GM18507 (cell line): ENCODE measurements at places on chromosomes 2 and 18.

GRCh38 chr2:27754831-27755230 is 16.7 kb upstream of the MRPL33 start:
- no peak for DNase-seq

- DNase-seq, result no peak
These were observed 92.3 kb downstream of the METTL8 start for GRCh38 chr2:171341394-171342066.

- DNase-seq, result no peak
These were observed 70.4 kb downstream of the IL1R2 start for GRCh38 chr2:102061962-102062795.

GRCh38 chr2:168085801-168086361 is 161.5 kb downstream of the STK39 start:
- DNase-seq, result no peak

- no peak for DNase-seq
These were observed 1.7 kb upstream of the POLR2D start for GRCh38 chr2:127859712-127860085.

GRCh38 chr2:162215162-162215561 is 28.1 kb downstream of the FAP start:
- DNase-seq, result no peak

DNA sequence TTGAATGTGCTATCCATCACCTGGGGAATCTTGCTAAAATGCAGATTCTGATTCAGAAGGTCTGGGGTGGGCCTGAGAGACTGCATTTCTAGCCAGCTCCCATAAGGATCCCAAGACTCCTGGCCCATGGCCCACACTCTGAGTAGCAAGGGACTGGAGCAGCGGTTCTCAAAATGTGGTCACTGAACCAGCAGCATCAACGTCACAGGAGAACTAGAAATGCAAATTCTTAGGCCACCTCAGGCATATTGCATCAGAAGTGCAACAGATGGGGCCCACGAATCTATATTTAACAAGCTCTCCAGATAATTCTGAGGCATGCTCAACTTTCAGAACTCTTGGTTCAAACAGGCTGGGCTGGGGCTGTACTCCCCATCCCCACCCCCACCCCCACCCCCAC is 74.6 kb downstream of the DHRS9 start:
- no peak for DNase-seq

DNA sequence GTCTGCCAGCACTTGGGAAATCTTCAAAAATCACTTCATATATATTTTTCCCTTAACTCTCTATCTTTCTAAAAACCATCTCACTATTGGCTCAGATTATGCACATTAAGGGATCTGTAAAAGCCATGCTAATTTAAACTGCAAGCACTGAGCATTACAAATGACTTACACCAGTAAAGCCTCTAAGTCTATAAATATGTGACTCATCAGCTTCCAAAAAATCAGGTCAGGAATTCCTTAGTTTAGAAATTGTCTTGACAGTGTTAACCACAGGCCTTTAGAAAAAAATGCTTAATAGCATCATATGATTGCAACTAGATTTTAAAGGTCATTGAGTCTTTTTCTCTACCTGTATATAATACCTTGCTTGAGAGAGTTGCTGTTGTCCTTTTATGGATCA is 1113.6 kb upstream of the PIK3C3 start:
- DNase-seq, result no peak

DNA sequence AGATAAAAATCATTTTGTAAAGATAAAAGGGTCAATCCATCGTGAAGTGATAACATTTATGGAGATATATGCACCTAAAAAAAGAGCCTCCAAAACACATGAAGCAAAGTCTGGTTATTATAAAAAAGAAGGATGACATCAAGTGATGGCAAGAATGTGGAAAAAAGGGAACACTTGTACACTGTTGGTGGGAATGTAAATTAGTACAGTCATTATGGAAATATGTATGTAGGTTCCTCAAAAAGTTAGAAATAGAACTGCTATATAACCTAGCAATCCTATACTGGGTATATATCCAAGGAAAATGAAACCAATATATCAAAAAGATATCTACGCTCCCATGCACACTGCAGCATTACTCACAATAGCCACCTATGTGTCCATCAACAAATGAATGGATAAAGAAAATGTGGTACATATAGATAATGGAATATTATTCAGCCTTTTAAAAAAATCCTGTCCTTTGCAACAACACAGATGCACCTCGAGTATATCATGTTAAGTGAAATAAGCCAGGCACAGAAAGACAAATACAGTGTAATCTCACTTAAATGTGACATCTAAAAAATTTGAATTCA is 28.9 kb downstream of the ABCB11 start:
- no peak for DNase-seq

DNA sequence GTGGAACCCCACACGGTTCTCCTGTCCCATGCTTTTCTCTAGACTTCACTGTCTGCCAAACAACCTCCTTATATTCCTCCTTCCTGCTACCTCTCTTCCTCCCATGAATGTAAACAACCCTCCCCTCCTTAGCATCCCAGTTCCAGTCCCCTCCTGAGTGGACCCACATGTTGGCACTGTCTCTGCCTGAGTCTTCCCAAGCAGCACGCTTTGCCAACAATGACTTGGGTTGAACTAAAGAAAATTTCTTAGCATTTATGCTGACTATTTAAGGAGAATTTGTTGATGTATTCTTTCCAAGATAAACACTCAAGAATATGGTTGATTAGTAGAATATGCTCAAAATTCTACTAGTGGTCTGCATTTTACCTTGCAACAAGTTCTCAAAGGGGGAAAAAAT is 338.0 kb downstream of the TNS1 start:
- DNase-seq, result no peak

DNA sequence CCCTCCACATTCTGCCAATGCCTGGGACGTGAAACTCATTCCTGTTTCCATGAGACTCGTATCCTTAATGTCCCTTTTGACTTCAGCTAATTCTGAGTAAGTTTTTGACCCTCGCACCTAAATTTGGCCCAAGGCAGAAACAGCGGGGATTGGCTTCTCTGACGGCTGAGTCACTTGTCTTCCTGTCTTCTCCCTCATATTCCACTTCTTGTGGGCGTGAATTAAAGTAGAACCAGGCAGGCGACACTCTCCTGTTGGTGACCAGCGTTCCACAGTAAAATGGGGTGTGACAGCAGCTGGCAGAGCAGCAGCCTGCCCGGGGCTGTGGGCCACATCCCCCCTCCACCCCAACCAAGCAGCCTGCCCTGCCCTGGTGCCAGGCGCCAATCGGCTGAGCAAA is 15.5 kb downstream of the TTC32 start:
- DNase-seq, result no peak

- DNase-seq, result no peak
These were observed 55.8 kb downstream of the TSN start for GRCh38 chr2:121810959-121811853.

DNA sequence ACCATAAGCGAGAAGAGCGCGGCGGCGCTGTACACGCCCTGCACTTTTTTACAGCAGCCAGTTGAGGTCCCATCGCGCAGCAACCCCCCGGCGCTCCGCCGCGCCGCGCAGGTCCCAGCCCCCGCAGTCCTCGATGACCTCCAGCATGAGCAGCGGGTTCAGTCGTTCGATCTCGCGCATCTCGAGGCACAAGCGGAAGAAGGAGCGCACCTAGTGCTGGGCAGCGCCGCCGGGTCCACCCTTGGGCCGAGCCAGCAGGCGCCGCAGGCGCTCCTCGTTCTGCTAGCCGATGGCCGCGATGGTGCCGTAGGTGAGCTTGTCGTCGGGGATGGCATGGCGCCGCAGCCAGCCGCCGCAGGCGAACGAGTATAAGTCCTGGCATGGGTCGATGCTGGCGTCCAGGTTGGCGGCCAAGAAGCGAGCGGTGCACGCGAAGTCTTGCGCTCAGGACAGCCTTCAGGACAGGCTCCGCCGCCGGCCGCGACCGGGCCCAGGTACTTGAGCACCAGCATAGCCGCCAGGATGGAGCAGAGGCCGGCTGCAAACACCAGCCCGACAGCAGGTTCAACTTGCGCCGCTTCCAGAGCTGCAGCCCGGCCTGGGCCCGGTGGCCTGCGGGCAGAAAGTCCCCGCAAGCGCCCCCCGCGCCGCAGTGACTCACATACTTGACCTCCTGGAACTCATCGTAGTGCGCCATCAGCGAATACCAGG is 8.3 kb downstream of the ALPP start:
- no peak for DNase-seq

GRCh38 chr2:127651971-127652550 is 6.1 kb downstream of the GPR17 start:
- no peak for DNase-seq

DNA sequence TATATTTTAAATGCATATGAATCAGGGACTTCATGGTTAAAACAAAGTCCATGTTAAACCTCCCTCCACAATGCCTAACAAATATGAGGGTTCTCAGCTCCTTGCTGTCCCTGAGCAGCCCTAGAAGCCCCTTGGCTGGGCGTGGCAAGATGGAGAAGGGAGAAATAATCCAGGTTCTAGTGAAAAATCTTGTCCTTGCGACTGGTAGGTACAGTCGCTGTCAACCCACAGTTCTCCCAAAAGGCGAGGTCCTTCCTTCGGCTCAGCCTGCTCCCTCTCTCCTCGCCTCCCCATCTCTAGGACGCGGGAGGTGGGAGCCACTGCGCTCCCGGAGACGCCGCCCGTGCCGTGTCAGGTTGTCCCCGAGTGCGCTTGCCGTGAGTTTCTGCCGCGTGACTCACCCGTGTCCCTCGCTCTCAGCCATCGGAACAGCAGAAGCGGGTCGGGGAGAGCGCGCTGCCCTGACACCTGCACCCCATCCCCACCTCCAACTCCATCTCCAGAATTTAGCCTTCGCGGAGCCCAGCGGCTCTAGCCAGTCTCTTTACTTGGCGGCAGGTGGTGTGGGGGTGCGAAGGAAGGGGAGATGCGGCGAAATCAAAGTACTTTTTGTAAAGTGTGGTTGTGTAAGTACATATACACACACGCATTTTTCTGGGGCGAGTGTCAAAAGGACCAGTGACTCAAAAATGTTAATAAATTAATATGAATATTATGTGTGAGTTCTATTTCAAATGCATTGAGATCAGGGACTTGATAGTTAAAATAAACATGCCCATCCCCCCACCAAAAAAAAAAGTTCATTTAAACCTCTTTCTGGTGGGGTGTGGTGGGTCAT is 65.1 kb upstream of the TMEM17 start:
- DNase-seq, result no peak

- DNase-seq, result no peak
These were observed 81.1 kb downstream of the SETBP1 start for GRCh38 chr18:44761812-44762211.

GRCh38 chr18:45712061-45712460 is 11.9 kb upstream of the SLC14A1 start:
- no peak for DNase-seq

GRCh38 chr2:47161475-47161874 is 6.4 kb upstream of the STPG4 start:
- no peak for DNase-seq

DNA sequence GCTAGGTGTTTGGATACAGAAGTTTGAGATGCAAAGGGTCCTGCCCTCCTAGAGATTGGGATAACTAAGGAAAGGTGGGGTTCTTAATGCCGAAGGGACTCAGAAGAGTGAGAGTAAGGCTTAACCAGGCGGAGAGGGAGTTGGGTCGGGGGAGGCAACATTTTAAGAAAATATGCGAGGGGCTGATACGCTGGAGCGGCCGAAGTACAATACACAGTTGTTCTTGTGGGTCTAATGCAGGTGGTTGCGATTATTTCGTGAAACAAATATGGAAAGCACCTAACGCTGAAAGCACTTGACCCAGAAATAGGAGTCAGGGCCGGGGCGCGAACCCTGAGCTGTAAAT is 344 bp upstream of the MRPL33 start:
- no peak for DNase-seq

DNA sequence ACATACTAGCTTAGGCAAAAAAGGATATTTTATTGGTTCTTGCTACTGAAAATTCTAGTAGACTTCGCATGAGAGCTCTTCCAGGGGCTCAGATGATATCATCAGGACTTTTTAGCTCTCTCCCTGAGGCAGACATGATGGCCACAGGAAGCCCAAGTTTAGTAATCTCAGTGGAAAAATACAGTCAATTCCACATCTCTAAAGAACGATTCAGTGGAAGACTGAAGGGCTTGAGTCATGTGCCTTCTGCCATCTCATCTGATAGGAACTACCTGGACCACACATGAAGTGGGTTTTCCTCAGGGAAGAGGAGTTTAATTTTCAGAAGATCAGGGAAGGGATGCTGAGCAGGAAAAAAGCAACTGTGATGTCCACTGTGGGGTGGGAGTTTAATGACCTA is 117.3 kb downstream of the TTC27 start:
- no peak for DNase-seq

- DNase-seq, result no peak
These were observed 7.3 kb downstream of the MMADHC start for GRCh38 chr2:149579972-149580882.

- DNase-seq, result no peak
These were observed 47.7 kb upstream of the STK39 start for GRCh38 chr2:168295051-168295450.

GRCh38 chr2:100784681-100785080 is 35.3 kb upstream of the NPAS2 start:
- no peak for DNase-seq

- DNase-seq, result no peak
These were observed 47.4 kb downstream of the DNAJC10 start for GRCh38 chr2:182763311-182763912.

GRCh38 chr2:240351826-240352426 is 83.5 kb upstream of the GPC1 start:
- no peak for DNase-seq

- no peak for DNase-seq
These were observed 861 bp upstream of the KLHL23 start for GRCh38 chr2:169732583-169733358.

DNA sequence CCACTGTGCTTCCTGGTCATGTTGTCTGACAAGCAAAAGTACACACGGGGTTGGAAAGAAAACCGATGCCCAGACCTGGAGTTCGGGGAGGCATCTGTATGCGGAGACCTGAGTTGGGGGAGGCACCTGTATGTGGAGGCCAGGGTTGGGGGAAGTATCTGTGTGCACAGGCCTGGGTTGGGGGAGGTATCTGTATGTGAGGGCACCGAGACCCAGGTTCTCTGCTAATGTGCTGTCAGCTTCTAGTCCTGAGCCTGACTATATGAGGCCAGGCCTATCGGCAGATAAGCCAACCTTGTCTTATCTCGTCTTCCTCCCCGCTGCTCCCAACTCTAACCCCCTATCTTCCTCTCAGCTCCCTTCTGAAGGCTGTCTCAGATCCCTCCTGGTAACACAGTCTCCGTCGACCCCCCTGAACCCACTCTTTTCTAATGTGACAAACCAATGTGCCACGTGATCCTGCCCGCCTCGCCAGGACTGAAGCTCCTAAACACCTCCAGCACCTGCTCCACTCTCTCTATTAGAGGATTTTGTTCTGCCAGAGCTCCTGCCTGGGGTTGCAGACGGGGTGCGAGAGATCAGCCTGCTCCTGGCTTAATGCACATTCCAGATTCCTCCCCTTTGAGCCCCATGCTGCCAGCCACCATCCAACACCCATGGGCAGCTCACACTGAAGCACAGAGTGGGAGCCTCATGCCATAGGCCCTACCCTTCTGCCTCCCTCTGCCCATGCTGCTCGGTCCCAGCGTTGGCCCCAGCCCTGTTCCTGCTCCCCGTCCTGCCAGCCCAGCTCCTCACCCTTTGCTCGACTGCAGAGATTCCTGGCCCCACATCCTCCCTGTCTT is 188.4 kb downstream of the SH3BP4 start:
- DNase-seq, result no peak

GRCh38 chr18:58057291-58057965 is 13.4 kb downstream of the NEDD4L start:
- DNase-seq, result no peak

GRCh38 chr2:64273524-64274398 is 129.5 kb upstream of the PELI1 start:
- no peak for DNase-seq

- no peak for DNase-seq
These were observed 758 bp downstream of the SCLY start for GRCh38 chr2:238061315-238062202.

- DNase-seq, result no peak
These were observed 343.6 kb upstream of the NXPH2 start for GRCh38 chr2:139123795-139124194.
